ENCODE measurements at places on chromosomes 16 and 17.

GRCh38 chr17:56926704-56927103 lies 12.9 kb upstream of the TRIM25 start:
- no peak for DNase-seq

DNA sequence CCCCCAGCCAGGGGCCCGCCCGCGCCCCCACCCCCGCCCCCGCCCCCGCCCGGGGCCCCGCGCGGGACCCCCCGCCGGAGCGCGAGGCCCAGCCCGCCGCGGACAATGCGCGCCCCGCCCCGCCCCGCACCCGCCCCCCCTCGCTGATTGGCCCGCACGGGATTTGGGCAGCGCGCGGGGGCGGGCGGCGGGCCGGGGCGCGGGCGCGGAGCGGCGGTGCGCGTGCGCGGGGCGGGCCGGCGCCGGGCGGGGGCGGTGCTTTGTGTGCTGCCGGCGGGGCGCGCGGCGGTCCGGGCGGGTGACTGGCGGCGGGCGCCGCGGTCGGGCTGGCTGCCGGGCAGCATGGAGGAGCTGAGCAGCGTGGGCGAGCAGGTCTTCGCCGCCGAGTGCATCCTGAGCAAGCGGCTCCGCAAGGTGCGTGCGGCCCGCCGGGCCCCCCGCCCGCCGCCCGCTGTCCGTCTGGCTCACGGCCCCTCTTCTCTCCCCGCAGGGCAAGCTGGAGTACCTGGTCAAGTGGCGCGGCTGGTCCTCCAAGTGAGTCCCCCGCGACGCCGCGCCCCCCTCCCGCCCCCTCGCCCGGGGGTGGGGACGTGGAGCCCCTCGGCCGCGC lies at the start of gene CBX2:
Gene CBX2 (plus strand): TSS at position 255 of the 610 bp plus-strand sequence. CDS start 88 bp downstream, at position 343.
- peak; percentile 61 for DNase-seq

DNA sequence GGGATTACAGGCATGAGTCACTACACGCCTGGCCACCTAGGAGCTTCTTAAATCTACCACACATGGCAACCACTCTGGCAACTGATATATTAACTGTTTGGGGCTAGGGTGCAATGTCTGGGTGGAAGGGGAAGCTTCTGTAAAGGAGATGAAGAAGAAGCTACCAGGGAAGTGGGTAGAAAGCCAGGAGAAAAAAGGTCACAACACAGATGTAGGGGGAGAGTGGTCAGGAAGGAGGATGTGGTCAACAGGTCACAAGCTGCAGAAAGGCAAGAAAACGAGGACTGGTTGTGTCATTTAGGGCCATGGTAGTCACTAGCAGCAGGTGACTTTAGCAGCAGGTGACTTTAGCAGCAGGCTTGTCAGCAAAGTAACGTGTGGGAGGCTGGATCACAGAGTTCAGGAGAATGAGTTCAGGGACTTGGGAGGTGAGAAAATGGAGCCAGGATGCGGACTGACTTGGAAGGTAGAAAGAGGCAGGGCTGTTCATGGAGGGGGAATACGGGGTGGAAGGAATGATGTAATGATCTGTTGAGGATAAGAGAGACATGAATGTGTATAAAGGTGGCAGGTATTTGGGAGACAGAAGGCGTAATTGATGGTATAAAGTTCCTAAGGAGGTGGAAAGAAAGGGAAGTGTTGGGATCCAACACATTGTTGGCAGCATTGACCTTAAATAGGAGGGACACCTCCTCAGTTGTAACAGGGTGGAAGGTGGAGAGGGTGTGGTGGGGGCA lies 16.3 kb upstream of the WFIKKN2 start:
- DNase-seq: no peak

DNA sequence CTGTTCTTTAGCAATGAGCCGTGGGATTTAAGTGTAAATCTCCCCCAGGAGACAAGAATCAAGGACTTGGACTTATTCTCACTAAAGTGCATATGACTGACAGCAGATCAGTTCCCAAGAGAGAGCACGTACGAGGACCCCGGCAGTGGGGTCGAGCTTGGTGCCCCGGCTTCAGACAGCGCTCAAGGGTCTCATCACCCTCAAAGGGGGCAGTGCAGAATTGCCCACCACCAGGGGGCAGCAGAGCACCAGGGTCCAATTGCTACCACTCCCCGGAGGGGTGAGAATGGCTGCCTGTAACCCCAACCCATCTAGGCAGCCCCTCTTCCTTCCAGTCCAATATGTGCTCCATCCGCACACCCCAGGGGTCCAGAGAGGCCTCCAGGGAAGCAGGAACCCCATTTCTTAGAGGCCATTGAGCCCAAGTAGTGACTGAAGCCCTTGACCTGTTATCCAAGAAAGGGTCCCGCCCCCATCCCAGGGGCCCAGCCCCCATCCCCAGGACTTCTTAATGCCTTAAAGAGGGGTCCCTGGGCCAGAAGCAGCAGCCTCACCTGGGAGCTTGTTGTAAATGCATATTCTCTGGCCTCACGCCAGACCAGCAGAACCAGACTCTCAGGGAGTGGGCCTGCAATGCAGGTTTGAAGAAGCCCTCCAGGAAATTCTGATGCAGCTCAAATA lies 86.1 kb downstream of the ZDHHC7 start:
- peak; percentile 10 for DNase-seq

- DNase-seq: peak; percentile 44
Observed at GRCh38 chr16:75471723-75472633, 7.5 kb upstream of the TMEM170A start.

DNA sequence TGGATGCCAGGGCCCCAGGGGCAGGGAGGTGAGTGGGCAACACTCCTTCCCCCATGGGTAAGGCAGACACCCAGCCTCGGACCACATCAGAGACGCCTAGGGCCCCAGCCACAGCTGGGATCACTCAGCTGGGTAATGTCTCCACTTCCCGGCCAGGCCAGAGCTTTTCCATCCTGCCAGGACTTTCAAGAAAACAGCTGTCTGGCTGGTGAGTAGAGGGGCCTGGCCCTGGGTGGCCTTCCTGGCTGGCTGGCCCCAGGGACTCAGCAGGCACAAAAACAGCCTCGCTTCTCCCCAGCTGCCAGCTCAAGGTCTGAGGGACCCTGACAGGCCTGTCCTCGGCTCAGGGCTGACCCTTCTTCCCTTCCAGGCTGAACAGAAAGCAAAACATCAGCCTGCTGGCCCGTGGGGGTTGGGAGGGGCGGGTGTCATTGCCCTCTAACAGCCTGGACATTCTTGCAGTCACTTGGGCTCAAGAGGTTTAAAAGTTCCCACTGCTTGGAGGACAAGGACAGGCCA lies 45.3 kb upstream of the JPH3 start:
- no peak for DNase-seq

DNA sequence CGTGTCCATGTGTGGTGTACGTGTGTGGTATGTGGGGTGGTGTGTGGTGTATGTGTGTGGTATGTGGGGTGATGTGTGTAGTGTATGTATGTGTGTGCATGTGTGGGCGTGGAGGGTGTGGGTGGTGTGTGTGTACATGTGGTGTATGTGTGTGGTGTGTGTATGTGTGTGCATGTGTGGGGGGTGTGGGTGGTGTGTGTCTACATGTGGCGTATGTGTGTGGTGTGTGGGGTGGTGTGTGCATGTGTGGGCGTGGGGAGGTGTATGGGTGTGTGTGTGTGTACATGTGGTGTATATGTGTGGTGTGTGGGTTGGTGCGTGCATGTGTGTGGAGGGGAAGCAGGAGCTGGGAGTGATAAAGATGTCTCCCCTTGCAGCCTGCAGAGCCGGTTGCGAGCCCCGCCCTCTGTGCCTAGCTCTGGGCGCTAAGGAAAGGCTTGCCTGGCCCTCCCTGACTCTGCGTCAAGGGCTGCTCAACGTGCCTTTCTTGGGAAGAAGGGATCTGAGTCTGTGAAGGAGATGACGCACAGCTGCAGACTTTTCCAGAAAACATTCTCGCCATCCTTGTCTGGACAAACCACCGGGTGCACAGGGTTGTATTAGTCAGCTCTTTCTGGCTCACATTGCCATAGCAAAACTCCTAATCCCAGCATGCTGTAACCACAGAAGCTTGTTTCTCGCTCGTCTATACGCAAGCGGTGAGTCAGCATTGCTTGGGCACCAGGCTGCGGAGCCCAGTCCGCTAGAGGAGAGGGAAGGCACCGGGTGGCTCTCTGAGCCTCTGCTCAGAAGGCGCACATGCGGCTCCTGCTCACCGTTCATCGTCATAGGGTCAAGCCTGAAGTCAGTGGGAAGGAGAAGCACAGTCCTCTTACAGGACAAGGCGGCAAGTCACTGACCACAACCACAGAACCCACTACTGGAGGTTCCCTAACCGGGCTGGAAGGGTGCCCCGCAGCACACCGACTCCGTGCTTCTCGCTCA lies 2.0 kb upstream of the CD300H start:
- DNase-seq: no peak

- no peak for DNase-seq
Observed at GRCh38 chr17:58337600-58338453, 9.2 kb upstream of the TSPOAP1 start.
